ENCODE measurements at places on chromosomes 1 and 21.

DNA sequence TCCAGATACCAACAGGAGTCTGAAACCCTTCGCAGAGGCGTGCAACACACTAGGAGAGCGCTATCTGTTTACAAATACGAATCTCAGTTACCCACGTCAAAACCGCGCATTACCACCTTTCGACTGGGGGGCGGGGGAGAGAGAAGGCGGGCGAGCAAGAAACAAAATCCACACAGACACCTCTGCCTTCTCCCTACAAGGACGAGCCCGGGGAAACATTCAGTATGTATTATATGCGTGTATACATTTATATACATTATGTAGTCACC is 722 bp downstream of the TUT4 start:
- no peak overlapping the region for H3K4me3 ChIP-seq
- H3K36me3 ChIP-seq, result no peaks in the 10 kb centered on the region
- no peak overlapping the region for H3K27ac ChIP-seq
- H3K4me1 ChIP-seq, result peaks cover 37% of the 10 kb centered on the region
- H3K27me3 ChIP-seq, result no peaks in the 10 kb centered on the region

- H3K27ac ChIP-seq, result peak overlapping the region; percentile 80
- peaks cover 59% of the 10 kb centered on the region for H3K4me1 ChIP-seq
- no peak overlapping the region for H3K4me3 ChIP-seq
- H3K36me3 ChIP-seq, result no peaks in the 10 kb centered on the region
- DNase-seq, result no peak
Observed at GRCh38 chr1:61498342-61498741, 226.6 kb downstream of the TM2D1 start.

- no peaks in the 10 kb centered on the region for H3K4me1 ChIP-seq
- no peak for DNase-seq
- no peak overlapping the region for H3K27ac ChIP-seq
Observed at GRCh38 chr1:159146980-159147379, 24.4 kb upstream of the CADM3 start.

GRCh38 chr1:203327684-203328457 is 22.6 kb downstream of the BTG2 start:
- no peaks in the 10 kb centered on the region for H3K36me3 ChIP-seq
- no peak for DNase-seq
- H3K4me1 ChIP-seq, result peaks cover 65% of the 10 kb centered on the region
- no peaks in the 10 kb centered on the region for H3K27me3 ChIP-seq
- H3K27ac ChIP-seq, result peak overlapping the region; percentile 98
- H3K4me3 ChIP-seq, result peak overlapping the region; percentile 51

DNA sequence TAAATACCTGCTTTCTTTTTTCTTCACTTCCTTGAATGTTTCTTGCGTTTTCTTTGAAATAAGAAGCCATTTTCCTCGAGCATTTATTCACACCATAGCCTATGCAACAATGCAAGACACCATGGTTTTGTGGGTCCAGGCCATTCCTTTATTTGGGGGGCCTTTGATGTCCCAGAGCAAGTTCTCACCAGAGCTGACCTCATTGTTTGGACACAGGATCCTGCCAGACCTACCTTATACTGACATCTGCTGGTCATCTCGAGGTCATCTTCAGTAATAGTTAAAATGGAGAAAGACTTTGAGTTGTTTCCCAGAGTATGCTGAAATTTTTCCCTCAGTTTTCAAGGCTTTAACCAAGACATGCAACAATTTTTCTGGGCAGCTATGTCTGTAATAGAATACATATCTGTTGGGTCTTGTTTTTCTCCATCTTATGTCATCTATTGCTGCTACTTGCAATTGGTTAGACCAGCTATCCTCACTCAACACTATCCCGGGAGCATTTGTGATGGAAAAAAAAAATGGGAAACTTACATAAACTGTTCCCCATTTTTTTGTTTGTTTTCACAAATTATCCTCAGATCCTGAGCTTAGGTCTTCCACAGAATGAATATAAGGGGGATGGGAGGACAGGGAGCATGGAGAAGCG is 34.0 kb upstream of the BACE2 start:
- peaks cover 2% of the 10 kb centered on the region for H3K36me3 ChIP-seq
- H3K4me3 ChIP-seq, result no peak overlapping the region
- H3K27ac ChIP-seq, result no peak overlapping the region
- peaks cover 18% of the 10 kb centered on the region for H3K27me3 ChIP-seq
- DNase-seq, result no peak
- H3K4me1 ChIP-seq, result no peaks in the 10 kb centered on the region

DNA sequence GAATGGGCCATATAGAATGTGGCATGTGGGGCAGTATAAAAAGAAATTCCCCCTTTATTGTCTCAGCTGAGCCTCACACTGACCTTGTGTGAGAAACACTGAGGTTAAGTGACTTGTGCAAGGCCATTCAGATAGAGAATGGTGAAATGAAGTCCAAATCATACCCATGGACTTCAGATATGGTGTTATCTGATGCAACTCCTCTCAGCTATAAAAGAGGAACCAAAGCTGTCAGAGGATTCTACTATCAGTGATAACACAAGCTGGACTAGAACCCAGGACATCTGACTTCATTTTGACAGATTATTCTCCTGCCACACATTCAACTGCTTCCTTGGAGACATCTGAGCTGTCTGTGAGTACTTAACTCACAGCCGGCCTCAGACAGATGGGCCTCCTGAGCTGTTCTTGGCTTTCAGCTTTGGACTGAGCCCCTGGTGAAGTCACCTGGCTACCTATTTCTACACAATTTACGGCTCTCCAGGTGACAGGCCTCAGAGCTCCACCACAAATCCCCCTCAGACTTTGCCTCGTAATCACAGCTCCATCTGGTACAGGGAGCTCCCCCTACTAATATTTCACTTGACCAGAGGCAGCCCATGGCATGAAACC is 104.6 kb downstream of the PLXNA2 start:
- H3K4me3 ChIP-seq, result no peak overlapping the region
- no peak for DNase-seq
- H3K27me3 ChIP-seq, result no peaks in the 10 kb centered on the region
- H3K27ac ChIP-seq, result no peak overlapping the region
- H3K4me1 ChIP-seq, result peaks cover 69% of the 10 kb centered on the region

GRCh38 chr1:204363335-204364114 is 3.8 kb upstream of the PLEKHA6 start:
- H3K4me3 ChIP-seq, result peak overlapping the region; percentile 64
- peaks cover 41% of the 10 kb centered on the region for H3K4me1 ChIP-seq
- DNase-seq, result peak; percentile 69
- no peaks in the 10 kb centered on the region for H3K36me3 ChIP-seq
- peak overlapping the region; percentile 70 for H3K27ac ChIP-seq
- H3K27me3 ChIP-seq, result peaks cover 8% of the 10 kb centered on the region

DNA sequence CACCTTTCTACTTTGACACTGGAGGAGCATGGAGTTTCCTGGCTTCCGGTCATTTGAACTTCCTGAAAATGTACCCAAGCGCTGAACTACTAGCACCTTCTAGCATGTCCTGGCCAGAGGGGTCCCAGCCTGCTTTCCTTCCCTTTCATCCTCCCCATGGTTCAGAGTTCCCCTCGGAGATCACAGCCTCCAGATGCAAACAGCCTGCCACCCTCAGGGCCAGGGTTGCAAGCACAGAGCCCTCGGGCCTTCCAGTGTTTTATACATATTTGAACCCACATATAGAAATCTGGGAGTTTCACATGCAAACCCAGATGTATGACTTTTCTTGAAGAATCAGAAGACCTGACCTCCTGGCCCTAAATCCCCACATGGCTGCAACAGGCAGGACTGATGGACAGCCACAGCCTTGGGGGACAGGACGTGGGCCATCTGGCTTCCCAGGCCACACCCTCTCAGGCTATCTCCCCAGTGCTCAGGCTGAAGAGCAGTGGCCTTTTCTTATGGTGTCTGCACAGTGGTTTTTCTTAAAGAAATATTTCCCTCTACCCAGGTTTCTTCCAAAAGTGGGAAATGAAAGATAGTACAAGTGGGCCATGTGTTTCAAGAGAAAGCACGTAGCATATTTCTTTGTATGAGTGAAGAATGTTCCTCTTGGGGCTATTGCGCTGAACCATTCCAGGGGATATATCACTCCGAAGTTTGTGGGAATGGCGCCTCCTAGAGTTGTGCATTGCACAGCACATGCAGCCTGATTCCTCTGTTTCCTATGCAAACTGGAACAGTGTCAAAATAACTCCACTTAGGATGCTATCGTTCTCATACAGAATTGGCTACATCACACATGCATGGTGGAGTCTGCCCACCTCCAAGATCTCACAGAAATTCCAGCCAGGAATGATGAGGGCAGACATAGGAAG is 232.0 kb upstream of the VAMP3 start:
- no peak overlapping the region for H3K4me3 ChIP-seq
- H3K27me3 ChIP-seq, result peaks cover 40% of the 10 kb centered on the region
- H3K27ac ChIP-seq, result no peak overlapping the region
- no peak for DNase-seq

DNA sequence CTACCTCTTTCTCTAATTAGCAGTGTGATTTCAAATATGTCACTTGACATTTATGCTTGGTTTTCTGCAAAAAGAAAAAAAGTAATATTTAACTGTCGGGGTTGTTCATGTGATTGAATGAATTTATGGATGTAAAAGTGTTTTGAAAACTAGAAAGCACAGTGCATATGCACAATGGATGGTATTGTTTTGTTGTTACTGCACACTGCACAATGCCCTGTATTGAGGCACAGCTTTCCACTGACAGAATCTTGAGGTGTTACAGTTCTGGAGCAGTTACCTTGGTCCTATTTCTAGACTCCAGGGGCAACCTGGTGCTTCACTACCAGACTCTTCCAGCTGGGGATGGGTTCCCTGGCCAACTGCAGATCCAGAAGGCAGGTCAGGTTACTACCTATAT is 116.8 kb upstream of the L1TD1 start:
- H3K36me3 ChIP-seq, result peaks cover 6% of the 10 kb centered on the region
- no peak overlapping the region for H3K27ac ChIP-seq
- no peaks in the 10 kb centered on the region for H3K27me3 ChIP-seq
- H3K4me3 ChIP-seq, result no peak overlapping the region

- H3K4me1 ChIP-seq, result peaks cover 23% of the 10 kb centered on the region
Observed at GRCh38 chr1:50705041-50705440, 255.0 kb downstream of the FAF1 start.

- H3K36me3 ChIP-seq, result peaks cover 20% of the 10 kb centered on the region
- H3K27me3 ChIP-seq, result no peaks in the 10 kb centered on the region
- H3K27ac ChIP-seq, result no peak overlapping the region
- no peak overlapping the region for H3K4me3 ChIP-seq
- no peak for DNase-seq
Observed at GRCh38 chr1:200857804-200858203, 15.0 kb upstream of the GPR25 start.

DNA sequence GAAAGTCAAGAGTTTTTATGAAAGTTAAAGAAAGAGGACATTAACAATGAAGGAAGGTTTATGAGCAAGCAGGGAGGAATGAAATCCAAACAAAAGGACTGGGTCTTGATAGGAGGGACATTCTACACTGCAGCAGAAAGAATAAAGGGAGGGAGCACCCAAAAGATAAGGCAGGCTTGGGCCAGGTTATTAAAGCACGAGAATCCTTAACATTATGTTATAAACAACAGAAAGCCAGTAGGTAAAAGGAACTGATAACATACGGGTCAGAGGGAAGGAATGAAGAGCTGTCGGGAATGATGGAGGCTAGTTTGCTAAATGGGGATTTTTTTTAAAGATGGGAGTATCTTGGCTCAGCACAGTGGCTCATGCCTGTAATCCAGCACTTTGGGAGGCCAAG is 19.4 kb downstream of the LPGAT1 start:
- H3K27me3 ChIP-seq, result no peaks in the 10 kb centered on the region
- H3K4me3 ChIP-seq, result no peak overlapping the region
- DNase-seq, result no peak
- H3K4me1 ChIP-seq, result no peaks in the 10 kb centered on the region

GRCh38 chr1:63073309-63074306 is 248.8 kb upstream of the FOXD3 start:
- no peak for DNase-seq
- no peaks in the 10 kb centered on the region for H3K36me3 ChIP-seq
- H3K27ac ChIP-seq, result no peak overlapping the region
- H3K4me3 ChIP-seq, result peak overlapping the region; percentile 34

DNA sequence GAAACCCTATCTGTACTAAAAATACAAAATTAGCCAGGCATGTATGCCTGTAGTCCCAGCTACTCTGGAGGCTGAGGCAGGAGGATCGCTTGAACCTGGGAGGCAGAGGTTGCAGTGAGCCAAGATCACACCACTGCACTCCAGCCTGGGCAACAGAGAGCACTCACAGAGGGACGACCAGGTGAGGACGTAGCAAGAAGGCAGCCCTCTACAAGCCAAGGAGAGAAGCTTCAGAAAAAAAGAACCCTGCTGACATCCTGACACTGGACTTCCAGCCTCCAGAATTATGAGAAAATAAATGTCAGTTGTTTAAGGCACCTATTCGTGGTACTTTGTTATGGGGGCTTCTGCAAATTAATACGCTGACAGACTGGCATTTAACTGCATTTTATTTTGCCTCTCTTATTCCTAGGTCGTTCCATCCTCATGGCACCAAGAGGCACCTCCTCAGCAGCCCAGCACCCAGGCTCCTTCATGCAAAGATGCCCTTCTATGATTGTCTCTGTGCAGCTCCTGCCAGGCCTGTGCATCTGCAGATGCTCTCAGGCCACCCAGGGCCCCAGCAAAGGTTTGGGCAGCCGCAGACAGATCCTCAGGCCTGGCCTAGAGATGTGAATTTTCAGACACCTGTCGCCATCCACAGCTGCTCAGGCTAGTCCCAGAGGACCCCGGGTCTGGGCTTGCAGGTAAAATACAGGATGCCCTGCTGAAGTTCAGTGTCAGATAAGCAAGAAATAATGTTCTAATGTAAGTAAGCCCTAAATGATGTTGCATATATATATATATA is 86.0 kb upstream of the COX20 start:
- no peak overlapping the region for H3K27ac ChIP-seq
- no peaks in the 10 kb centered on the region for H3K27me3 ChIP-seq
- no peaks in the 10 kb centered on the region for H3K36me3 ChIP-seq
- peaks cover 8% of the 10 kb centered on the region for H3K4me1 ChIP-seq

- no peak overlapping the region for H3K4me3 ChIP-seq
- no peaks in the 10 kb centered on the region for H3K36me3 ChIP-seq
- DNase-seq, result no peak
- H3K27ac ChIP-seq, result no peak overlapping the region
- no peaks in the 10 kb centered on the region for H3K27me3 ChIP-seq
- peaks cover 15% of the 10 kb centered on the region for H3K4me1 ChIP-seq
Observed at GRCh38 chr1:9075022-9075421, 5.6 kb upstream of the SLC2A5 start.

Data from mesothelial cell of epicardium (in vitro differentiated cells).